Pancreas (tissue), 10 donors: ENCODE measurements at places on chromosomes 1 and 21.

- H3K27me3 ChIP-seq: no peaks in the 10 kb centered on the region
- H3K4me1 ChIP-seq: no peaks in the 10 kb centered on the region
- no peaks in the 10 kb centered on the region for H3K36me3 ChIP-seq
- no peak overlapping the region for H3K4me3 ChIP-seq
These were observed 54.3 kb downstream of the SLX9 start for GRCh38 chr21:44994047-44994694.

DNA sequence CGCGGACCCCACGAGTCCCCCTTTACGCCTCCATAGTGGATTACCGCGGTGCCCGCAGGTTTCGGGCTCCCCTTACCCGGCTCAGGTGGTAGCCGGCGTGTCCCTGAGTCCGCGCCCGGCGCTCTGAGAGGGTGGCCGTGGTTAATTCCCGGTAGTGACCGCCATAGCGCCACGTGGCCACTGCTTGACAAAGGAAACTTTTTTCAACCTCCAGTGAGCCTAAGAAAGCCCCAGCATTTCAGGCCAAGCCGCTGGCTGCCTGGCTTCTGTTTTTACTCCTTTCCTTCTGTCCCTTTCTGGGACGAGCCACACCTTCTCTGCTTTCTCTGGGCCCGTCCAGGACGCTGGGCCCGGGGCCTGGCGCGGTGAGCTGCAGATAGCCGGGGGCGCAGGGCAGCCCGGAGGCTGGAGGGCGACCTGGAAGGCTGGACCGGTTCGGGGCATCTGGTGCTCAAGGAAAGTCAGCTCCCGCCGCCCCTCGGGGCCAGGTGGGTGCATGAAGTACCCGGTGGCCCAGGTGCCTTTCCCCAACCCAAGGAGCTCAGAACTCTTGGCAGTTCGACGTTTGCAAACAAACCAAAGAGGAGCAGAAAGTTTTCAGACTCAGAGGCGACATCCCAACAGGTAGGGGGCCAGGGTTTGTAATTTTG lies 540 bp upstream of the C1orf198 start:
- DNase-seq: peak; percentile 79
- peak overlapping the region; percentile 74 for H3K4me3 ChIP-seq
- peaks cover 19% of the 10 kb centered on the region for H3K4me1 ChIP-seq
- H3K27ac ChIP-seq: peak overlapping the region; percentile 95
- no peaks in the 10 kb centered on the region for H3K27me3 ChIP-seq
- no peaks in the 10 kb centered on the region for H3K36me3 ChIP-seq

GRCh38 chr1:172350856-172351255 lies 69.6 kb upstream of the C1orf105 start:
- no peaks in the 10 kb centered on the region for H3K36me3 ChIP-seq
- no peaks in the 10 kb centered on the region for H3K4me1 ChIP-seq
- no peak overlapping the region for H3K27ac ChIP-seq

DNA sequence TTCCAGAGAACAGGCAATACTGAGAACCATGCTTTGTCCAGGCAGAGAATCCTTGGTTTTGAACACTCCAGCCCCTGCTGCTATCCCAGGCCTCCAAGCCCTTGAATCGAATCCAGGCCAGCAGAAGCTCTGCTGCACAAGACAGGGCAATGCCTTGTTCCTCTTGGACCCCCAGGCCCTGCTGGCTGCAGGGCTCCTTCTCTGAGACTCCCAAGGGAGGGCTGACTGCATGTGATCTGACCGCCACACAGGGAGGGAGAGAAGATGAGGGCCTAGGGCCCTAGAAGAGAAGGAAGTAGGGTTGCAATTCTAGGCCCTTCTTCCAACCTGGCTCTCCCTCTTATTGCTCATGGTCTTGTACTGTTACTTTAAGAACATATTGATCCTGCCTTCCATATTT lies 160.6 kb upstream of the EDN2 start:
- H3K27ac ChIP-seq: no peak overlapping the region
- H3K4me1 ChIP-seq: no peaks in the 10 kb centered on the region
- no peak overlapping the region for H3K4me3 ChIP-seq
- no peaks in the 10 kb centered on the region for H3K27me3 ChIP-seq

- H3K27me3 ChIP-seq: no peaks in the 10 kb centered on the region
- no peaks in the 10 kb centered on the region for H3K36me3 ChIP-seq
- DNase-seq: peak; percentile 48
- no peak overlapping the region for H3K27ac ChIP-seq
- no peak overlapping the region for H3K4me3 ChIP-seq
- H3K4me1 ChIP-seq: peaks cover 4% of the 10 kb centered on the region
These were observed 146.6 kb downstream of the SPATA46 start for GRCh38 chr1:162230096-162230495.

DNA sequence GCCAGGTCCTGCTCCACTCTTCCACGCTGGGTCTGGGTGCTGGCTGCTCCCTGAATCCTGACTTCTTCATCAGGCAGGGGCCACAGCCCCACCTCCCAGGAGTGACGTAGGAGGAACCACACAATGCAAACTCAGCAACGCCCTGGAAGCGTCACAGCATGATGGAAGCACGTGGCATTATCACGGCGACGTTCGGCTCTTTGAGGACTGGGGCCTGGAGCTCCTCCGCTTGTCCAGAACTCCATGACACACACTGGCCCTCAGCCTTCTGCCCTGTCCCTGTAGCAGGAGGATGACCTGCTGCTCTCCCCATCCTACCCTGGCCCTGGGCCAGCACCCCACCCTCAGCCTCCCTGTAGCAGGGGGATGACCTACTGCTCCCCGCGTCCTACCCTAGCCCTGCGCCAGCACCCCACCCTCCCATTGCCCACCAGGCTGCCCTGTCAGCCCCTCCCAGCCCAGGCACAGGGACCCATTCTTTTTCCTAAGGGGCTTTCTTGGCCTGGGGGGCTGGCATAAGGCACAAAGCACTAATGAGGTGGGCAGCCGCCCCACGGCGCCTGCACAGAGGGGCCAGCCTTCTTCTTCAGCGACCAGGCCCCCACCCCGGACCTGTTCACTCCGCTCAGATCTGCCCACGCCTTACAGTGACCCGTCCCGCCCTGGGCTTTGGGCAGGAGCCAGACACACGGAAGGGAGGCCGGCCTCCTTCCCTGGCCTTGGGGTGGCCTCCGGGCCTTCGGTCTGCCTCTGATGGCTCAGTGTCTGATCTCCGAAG lies 65.7 kb downstream of the DHRS3 start:
- H3K27me3 ChIP-seq: no peaks in the 10 kb centered on the region
- no peak overlapping the region for H3K4me3 ChIP-seq
- H3K36me3 ChIP-seq: no peaks in the 10 kb centered on the region

DNA sequence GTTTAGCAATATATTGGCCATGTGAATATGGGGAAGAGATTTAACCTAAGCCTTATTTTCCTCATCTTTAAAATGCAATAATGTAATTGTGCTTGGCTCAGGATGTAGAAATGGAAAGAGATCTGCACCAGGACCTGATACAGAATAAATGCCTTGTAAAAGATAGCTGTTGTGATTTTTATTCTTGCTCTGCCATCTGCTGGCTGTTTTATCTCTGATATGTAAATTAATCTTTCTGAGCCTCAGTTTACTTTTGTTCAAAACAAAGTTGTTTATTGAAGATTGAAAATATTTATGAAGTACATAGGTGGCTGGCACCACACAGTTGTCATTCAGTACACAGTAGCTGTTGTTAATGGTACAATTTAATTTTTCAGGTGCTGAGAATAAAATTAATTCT lies 21.9 kb downstream of the ZYG11B start:
- no peak overlapping the region for H3K4me3 ChIP-seq
- no peaks in the 10 kb centered on the region for H3K27me3 ChIP-seq
- no peak for DNase-seq

- H3K27me3 ChIP-seq: no peaks in the 10 kb centered on the region
- no peak overlapping the region for H3K4me3 ChIP-seq
- H3K36me3 ChIP-seq: no peaks in the 10 kb centered on the region
- peak; percentile 39 for DNase-seq
- no peak overlapping the region for H3K27ac ChIP-seq
These were observed 78.1 kb downstream of the DHRS3 start for GRCh38 chr1:12539705-12540579.

GRCh38 chr1:101239095-101240040 lies 2.5 kb downstream of the S1PR1 start:
- H3K4me3 ChIP-seq: no peak overlapping the region
- H3K27me3 ChIP-seq: no peaks in the 10 kb centered on the region
- no peak for DNase-seq
